ENCODE measurements at places on chromosomes 4 and X. TPM values are rescaled to one million over a fixed set of nuclear protein-coding genes. Genes with fewer than 3 reads are reported as not detected.

DNA sequence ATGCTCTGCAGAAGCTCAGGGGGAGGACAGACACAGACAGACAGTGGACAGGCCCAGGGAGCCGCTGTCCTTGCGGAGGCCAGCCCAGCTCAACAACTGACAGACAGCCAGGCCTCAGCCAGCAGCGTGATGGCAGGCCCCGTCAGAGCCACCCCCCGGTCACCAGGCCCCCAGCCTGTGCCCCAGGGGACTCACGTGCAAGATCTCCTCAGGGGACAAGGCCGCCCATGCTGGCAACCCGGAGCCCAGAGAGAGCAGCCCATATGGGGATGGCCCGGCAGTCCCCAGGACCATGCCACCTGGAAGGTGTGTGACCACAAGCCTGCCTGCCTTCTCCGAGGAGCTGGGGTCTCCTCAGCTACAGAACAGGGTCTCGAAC is 28.0 kb upstream of the MXD4 start:
- DNase-seq = no peak

DNA sequence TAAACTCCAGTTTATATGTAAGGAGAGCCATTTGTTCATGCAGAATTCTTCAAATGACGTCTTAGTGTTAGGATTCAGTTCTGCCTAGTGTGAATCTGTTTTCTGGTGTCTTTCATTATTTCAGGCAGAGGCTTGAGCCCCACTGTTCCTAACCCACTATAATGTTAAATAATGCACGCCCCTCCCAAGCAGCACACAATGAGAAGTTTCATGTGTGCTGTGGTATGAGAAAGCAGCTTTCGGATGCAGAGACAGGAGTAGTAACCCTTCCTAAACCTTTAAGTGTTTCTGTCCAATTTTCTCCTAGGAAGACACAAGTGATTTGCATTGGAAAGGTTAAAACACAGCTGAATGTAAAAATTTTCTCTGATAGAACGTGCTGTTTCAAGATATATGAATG is 54.5 kb downstream of the TRIM2 start:
- no peak for DNase-seq

DNA sequence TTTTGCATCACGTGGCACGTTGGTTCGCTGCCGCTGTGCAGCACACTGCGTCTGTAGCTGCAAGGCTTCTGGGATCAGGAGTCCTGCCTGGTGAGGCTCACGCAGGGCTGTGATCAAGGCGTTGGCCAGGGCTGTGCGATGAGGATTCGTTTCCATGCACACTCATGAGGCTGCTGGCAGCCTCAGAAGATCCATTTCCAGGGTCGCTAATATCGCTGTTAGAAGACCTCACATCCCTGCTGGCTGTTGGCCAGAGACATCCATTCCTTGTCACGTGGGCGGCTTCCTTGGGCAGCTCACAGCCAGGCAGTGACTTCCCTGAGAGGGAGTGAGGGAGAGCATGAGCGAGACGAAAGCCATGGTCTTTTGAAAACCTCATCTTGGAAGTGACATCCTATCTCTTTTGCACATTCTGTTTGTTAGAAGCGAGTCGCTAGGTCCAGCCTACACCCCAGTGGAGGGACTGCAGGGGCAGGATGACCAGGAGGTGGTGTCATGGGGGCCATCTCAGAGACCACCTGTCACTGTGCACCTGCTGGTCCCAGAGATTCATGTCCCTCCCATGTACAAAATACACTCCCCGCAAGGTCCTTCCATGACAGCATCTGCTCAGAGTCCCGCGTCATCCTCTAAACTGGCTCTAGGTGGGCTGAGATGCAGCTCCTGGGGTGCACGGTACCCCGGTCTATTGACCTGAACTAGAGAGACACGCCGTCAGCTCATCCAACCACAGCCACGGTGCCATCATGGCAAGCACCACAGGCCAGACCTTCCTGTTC is 12.2 kb downstream of the RGS12 start:
- DNase-seq = no peak

- no peak for DNase-seq
Observed at GRCh38 chr4:6453688-6453990, 18.8 kb downstream of the PPP2R2C start.

GRCh38 chr4:103498161-103499070 is 221.4 kb downstream of the TACR3 start:
- no peak for DNase-seq

DNA sequence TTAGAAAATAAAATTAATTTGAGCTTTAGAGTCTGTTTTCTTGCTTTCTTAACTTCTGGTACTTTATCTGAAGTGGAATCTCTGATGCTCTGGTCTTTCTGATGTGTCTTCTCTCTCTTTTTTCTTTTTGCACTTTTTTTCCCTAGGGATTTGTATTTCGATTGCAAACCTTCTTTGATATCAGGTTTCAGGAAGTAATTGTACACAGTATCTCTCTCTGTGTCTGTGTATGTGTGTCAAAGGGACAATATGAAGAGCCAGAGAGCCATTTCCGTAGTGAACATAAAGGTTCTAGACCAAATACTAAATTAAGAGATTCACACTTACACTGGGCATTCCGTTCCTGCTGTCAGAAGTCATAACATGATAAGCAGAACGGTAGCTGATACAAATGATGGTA is 325.0 kb downstream of the PCDH7 start:
- DNase-seq = no peak

MUC7 gene
- polyA plus RNA-seq = 0.08 TPM

GRCh38 chrX:108224727-108225621 is 133.4 kb downstream of the ATG4A start:
- DNase-seq = peak; percentile 70

ABCG2 gene
- polyA plus RNA-seq = 8.2 TPM

- DNase-seq = no peak
Observed at GRCh38 chr4:142596121-142596520, 250.0 kb downstream of the INPP4B start.

Data from left kidney (tissue), 8 donors.